Hindlimb muscle (tissue), 1 donor: ENCODE measurements at places on chromosomes 5 and 9.

DNA sequence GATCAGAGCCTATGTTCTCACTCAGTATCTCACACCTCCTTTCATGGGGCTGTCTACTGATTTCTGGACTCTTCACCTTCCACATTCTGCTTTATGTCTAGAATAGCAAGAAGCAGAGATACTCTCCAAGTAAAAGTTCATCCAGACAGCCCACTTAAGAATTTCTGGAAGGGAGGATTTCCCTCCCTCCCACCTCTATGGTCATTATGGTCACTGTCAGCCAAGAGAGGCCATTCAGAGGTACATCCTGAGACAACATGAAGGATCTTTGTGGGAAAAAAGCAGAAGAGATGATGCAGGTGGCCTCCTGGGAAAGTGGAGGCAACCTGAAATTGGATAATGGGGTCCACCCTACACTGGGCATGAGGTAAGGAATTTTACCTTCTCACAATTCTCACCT is 179.5 kb upstream of the ZNF462 start:
- no peak for DNase-seq

GRCh38 chr5:136066661-136067271 is 38.0 kb downstream of the TGFBI start:
- peak; percentile 86 for DNase-seq

GRCh38 chr5:61298066-61298465 is 34.0 kb upstream of the ZSWIM6 start:
- no peak for DNase-seq

DNA sequence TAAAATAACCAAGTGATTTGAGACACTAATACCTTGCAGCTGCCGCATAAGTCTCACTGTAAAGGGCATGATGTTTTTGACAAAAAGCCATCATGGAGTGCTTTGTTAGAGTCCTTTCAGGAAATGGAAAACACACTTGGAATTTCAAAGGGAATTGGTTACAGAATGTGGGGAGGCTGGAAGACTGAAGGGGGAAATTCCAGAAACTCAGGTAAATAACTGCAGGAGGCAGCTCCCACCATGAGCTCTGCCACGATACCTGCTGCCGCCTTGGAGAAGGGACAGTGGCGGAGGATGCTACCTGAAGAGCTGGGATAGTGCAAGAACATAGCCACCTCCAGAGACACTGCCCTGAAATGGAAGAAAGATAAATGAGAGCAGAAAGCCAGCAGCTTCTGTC is 66.9 kb downstream of the PRKACG start:
- no peak for DNase-seq

DNA sequence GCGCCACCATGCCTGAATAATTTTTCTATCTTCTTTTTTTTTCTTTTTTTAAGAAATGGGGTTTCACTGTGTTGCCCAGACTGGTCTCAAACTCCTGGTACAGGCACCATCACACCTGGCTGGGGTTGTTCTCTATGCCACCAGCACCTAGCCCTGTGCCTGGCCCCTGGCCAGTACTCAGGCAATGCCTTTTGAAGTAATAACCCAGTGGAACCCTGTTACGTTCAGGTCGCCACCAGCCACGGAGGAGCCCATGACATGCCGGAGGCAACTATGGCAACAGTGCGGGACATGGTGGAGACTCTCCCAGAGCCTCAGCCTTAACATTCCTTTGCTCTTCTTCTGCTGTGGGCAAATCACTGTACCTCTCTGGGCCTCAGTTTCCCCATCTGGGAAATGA is 14.1 kb downstream of the COL15A1 start:
- DNase-seq: no peak

- no peak for DNase-seq
Observed at GRCh38 chr9:15206903-15207696, 99.9 kb downstream of the TTC39B start.

DNA sequence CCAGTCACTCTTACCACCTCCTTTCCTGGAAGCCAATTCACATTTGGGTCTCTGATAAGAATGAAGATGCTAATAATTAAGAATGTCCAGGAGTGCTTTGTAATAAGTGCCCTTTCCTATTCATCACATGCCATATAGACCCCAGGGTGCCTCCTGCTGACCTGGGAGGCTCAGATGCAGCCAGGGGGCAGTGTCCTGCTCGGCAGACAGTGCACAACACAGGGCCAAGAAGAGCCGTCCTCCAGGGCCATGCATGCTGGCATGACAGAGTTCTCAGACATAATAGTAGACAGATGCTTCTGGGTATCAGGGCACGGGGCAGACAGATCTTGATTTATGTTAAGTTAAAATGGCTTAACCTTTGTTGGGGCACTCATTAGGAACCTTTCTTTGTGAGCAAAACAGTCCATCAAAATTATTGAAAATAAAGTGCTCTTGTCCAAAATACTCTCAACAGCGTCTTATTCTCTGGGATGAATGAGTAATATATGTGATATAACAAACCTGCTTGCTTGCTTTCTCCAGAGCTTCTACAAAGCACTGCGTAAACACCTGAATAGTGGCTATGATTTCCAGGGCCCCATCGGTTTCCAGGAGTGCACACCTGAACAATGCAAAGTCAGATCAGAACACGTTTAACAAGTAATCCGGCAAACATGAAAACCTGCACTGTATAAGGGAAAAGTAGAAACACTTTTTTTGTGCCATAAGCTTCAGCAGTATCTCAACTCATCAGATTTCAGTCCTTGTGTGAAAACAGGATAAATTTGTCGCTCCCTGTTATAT is 192.7 kb downstream of the FANCC start:
- no peak for DNase-seq

DNA sequence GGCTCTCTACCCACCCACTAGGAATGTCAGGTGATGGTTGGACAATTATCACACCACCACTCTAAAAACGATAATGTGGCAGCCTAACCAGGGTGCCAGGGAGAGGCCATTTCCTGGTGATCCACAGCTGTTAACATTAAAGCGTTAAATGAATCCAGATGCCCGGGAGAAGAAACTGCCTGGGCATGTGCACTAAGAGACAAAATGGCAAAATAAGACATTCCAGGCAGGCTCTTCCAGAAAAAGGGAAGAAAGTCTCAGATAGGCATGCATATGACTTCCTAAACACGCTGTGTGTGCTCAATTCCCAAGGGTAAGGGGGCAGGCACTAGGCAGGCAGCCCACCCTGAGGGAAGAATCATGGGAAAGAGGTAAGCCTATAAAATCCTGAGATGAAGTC is 4.6 kb upstream of the TXN start:
- DNase-seq: no peak

GRCh38 chr5:59568161-59568560 is 325.4 kb downstream of the PDE4D start:
- DNase-seq: no peak
